ENCODE measurements at places on chromosomes 2 and 18.

DNA sequence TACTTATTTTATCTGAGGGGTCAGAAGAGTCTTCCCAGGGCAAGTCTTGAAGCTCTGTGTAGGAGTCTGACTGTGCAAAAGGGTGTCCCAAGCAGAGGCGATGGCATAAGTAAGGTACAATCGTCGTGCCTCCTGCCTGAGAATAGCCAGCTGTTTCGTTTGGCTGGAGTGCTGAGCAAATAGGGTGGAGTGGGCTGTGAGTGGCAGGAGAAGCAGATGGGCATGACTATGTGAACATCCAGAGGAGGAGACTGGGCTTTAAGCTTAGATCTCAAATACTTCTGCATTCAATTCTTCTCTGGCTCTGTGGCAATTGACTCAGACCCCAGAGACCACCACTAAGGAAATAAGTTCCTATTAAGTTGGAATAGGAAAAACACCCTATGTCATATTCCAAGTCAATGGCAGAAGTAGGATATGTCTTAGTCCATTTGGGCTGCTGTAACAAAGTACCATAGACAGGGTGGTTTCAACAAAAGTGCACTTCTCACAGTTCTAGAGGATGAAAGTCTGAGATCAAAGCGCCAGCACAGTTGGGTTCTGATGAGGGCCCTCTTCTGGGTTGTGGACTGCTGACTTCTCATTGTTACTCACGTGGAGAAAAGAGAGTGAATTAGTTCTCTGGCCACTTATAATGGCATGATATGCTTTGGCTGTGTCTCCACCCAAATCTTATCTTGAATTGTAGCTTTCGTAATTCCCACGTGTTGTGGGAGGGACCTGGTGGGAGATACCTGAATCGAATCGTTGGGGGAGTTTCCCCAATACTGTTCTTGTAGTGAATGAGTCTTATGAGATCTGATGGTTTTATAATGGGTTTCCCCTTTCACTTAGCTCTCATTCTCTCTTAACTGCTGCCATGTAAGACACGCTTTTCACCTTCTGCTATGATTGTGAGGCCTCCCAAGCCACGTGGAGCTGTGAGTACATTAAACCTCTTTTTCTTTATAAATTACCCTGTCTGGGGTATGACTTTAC, 120.2 kb downstream of the LPIN1 start:
- peak; percentile 75 for DNase-seq

GRCh38 chr18:70621710-70622109, 332.9 kb downstream of the SOCS6 start:
- no peak for DNase-seq

GRCh38 chr18:332721-333510, 65.1 kb upstream of the THOC1 start:
- DNase-seq, result no peak

GRCh38 chr2:46278952-46279351, 18.3 kb upstream of the EPAS1 start:
- DNase-seq, result no peak

DNA sequence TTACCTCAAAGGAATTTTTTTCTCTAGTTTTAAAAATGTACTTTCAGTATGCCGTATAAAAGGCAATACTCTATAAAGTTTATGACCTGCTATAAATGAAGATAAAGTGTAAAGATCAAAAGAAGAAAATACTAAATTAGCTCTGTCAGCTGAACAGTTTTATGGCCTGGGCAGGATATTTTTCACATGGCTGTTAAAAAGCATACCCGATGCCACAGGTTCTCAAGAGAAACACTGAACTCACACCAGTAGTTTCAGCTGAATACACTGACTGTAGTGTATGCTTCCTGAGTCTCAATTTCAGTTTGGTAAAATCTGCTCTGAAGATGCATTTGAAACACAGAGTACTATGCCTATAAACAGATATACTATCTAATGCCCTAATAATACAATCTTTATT, 126.0 kb downstream of the PIGN start:
- no peak for DNase-seq

- peak; percentile 79 for DNase-seq
Observed at GRCh38 chr2:216666461-216667233, 28.7 kb downstream of the IGFBP5 start.

GRCh38 chr2:189440644-189440946, 679 bp upstream of the WDR75 start:
- DNase-seq, result no peak
